ENCODE measurements at places on chromosomes 6 and 20.

DNA sequence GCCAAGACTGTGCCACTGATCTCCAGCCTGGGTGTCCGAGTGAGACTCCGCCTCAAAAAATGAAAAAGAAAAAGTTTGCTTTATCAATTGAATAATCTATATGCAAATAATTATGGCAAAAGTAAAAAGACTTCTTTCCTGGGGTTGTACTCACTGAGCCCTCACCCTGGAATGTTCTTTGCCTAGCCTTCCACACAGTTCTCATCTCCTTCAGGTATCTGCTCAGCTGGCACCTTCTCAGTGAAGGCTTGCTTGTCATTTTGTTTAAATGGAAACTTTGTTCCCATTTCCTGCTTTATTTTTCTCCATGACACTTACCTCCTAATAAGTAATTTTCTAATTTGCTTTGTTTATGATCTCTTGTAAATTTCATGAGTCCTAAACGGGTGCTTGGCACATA, 96.7 kb downstream of the SGK1 start:
- no peak for DNase-seq

DNA sequence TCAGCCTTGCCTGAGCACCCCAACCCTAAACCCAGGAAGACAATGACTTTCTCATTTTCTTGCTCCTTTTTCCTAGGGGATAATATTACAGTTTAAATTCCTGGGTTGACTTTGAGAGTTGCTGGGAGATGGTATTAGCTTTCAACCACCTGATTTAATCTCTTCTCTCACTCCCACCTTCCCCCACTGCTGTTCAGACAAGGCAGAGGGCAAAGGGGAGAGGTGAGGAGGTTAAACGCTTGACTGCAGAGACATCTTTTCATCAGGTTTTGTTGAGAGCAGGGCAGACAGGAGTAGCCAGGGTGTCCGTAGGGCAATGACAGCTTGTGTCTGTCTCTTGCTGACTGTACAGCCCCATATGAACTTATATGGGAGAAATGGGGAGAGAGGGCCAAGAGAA, 811.2 kb downstream of the MAFB start:
- DNase-seq = no peak

GRCh38 chr6:3898265-3898994, 49.3 kb downstream of the FAM50B start:
- no peak for DNase-seq

DNA sequence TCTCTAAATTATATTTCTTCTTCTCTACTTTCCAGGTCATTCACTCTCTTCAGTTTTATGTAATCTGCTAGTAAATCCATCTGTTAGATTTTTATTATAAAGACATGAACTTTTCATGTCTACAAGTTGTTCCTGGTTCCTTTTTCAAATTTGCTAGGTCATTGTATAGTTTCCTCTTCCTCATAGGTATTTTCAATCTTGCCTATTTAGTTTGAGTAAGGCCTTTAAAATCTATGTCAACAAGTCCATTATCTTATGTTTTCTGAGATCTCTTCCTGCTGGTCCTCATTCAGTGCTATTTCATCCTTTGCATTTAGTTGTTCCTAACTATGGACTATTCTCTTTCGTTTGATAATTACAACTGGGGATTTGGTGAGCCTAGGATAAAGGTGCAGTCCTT, 11.0 kb downstream of the RRBP1 start:
- no peak for DNase-seq

GRCh38 chr6:31400467-31401289, 2.7 kb upstream of the MICA start:
- DNase-seq = peak; percentile 30

GRCh38 chr6:133358574-133359150, 117.5 kb downstream of the EYA4 start:
- no peak for DNase-seq

DNA sequence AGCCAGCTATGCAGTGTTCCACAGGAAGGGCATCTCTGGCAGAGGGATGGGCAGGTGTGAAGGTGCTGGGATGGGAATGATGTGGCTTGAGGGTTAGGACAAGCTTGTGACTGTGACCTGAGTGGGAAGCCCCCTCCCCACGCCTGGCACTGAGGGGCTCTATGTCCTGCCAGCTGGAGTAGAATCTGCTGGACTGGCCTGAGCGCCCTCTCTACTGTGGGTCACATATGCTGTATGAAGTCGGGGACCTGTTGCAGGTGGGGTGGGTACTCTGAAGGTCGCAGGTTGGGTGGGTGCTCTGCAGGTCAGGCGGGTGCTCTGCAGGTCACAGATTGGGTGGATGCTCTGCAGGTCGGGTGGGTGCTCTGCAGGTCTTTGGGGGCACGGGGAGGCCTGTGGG, 20.3 kb downstream of the KCNG1 start:
- no peak for DNase-seq

DNA sequence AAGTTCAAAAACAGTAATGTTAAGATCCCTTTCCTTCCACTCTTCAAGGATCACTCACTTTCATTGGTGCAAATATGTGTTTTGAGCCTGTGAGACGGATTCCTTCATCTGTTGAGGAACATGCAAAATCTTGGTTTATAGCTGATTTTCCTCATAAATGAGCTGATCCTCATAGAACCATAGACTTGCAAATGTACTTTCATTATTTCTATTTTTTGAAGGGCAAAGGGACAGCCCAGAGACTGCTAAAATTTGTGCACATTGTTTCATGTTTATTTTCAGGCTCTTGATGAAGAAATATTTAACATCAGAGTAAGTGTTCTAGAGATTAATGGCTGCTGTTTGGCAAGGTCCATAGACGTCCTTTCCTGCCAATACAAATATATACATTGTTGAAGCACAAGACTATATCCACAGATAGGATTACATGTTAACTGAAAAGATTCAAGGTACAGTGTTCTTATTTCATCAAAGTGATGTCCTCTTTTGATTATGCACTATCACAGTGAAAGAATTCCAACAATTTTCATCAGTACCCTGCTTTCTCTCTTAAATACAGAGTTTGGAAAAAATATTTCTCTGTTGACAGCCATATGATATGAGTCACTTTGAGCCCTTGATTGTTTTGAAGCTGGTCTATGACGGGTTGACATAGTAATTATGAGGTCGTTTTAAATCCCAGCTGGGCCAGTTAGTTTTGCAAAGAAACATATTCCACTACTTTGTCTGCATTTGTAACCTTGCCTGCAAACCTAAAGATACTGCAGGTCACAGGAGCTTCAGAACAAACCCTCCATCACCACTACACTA, 95.7 kb downstream of the FILIP1 start:
- no peak for DNase-seq

DNA sequence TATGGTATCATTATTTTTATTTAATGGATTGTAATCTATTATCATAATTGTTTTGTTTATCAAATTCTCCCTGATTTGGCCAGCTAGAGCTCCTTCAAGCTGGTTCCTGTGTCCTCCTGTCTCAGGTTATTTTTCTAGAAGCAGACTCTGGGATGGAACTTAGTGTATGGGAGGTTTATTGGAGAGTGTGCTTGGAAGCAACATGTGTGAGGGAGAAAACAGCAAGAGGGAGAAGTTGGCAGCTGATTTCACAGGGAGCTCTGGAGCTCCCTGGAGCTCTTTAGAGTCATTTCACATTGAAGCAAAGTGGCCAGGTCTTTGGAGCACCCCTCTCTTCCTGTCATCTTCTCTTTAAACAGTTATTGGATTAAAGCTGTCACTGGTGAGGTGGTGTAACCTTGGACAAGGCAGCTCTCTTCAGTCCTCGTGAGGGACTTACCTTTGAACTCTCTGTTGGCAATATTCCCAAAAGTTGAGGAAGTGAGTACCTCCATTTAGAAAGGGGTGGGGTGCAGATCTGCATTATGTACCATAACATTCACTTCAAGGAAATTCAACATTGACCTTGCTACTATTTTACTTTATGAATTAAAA, 103.6 kb downstream of the PHF3 start:
- DNase-seq = no peak

DNA sequence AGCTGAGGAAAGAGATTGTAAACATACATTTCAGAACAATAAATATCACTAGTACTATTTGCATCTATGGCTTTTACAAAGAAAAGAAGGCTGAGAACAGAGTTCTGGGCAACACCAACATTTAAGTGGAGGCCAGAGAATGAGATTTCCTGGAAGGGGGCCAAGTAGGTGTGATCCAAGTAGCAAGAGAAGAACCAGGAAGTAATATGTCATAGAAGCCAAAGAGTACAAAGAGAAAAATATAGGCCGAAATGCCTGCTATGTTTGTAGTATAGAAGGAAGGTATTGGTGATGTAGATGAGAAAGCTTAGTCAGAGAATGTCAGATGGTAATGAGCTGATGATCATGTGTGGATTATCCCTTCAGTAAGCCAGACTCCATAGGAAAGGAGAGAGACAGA, 94.5 kb downstream of the PERP start:
- no peak for DNase-seq

DNA sequence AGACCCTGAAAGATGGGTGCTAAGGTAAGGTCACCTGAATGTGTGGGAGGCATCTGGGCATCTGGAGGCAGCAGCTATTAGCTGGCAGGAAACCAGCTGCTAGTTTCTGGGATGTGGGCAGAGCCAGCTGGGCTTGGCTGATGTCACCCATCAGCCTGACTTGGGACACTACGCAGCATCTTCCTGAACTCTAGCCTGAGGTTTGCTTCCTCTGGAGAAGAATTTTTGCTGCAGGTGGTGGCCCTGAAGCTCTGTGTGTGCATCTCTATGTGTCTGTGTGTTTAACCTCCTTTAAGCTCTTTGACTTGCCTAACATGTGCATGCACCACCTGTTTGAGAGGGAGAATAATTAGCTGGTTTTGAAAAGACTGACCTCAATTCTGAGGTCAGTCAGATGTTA, 465.1 kb upstream of the CHD6 start:
- no peak for DNase-seq

GRCh38 chr20:2283706-2284423, 11.9 kb upstream of the TGM3 start:
- no peak for DNase-seq

- no peak for DNase-seq
Observed at GRCh38 chr20:55471052-55472006, 534.0 kb downstream of the CBLN4 start.

GRCh38 chr20:16001286-16001685, 572.0 kb downstream of the KIF16B start:
- no peak for DNase-seq

DNA sequence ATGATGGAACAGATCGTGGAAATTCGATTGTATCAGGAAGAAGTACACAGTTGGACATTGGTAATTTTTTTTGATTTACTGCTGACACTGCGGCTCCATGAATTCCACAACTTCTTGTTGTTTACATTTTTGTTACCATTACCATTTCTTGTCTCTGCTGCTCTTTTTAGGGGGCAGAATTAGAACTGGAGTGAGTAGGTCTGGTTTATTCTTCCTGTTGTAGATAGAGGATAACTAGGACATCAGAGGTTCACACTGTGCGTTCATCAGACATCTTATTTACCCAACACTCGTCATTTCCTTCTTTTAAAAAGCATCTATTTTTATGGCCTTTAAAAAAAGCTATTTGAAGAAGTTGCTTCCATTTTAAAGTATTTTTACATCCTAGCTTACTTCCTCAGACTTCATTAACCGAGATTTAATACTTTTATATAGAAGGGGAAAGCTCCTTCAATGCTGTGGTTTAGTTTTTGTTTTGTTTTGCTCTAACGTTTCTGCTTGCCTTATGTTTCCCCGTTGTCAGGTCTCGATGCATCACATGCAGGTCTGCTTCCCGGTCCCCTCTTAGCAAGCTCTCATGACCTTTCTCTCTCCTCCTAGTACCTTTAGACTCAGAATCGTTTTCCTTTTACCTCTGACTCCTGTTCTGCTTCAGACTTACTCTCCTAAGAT, 139.1 kb downstream of the ARID1B start:
- no peak for DNase-seq

DNA sequence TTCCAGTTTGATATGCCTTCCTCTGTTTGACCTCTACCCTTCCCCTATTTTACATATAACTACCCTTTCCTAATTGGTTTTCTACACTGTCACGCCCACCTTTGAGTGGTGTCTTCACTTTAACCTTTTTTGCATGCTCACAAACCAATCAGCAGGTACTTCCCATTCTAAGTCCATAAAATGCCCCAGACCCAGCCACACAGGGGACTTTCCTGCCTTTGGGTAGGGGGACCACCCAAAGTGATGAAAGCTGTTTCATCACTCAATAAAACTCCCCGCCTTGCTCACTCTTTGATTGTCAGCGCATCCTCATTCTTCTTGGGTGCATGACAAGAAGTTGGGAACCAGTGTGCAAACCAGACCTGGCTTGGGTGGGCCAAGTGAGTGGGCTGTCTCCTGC, 20.5 kb upstream of the SNRPC start:
- no peak for DNase-seq

- DNase-seq = no peak
Observed at GRCh38 chr20:24795436-24795835, 153.6 kb upstream of the CST7 start.

Measured in stimulated activated CD8-positive, alpha-beta memory T cell treated with anti-CD3 and anti-CD28 coated beads, Interleukin-15, amount 100 ng/mL, for 24 hours (primary cell).